EL (cell line): ENCODE measurements at places on chromosomes 12 and 14.
A peak's percentile ranks its signal among the peaks of the same experiment; 100 is the strongest.

GRCh38 chr12:53489242-53489864 is 9.9 kb downstream of the MAP3K12 start:
- DNase-seq: no peak

GRCh38 chr14:105073720-105074600 is 8.7 kb upstream of the GPR132 start:
- no peak for DNase-seq

- DNase-seq: no peak
Observed at GRCh38 chr12:47602325-47602724, 103.5 kb downstream of the RPAP3 start.

GRCh38 chr14:72275242-72275641 is 343.0 kb downstream of the RGS6 start:
- DNase-seq: no peak

DNA sequence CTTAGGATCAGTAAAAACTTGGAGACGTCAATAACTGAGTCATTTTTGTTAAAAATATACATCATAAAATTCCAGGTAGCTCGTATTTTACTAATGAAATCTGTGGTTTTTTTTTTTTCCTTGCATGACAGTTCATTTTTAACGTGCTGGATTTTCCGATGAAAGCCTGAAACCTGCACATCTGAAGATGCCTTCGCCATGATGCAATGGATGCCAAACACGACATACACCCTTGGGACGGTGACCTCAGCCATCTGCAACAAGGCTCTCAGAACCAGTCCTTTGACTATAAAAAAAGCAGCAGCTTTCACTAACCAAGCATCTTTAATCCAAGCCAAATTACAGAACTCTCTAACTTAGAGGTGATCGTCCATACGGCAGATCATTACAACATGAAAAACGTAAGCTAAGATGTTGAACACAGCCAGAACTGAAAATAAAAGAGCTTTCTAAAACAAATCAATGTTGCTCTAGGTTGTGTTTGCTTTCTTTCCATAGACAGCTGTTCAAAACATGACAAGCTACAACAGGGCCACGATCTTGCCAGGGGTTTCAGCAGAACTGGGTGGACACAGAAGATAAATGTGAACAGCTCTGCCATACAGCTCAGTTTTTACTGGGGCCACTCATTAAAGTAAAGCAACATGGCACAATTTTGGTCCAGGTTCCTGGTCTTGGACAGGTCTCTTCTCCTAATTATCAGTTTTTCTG is 7.8 kb downstream of the NIN start:
- DNase-seq: no peak

GRCh38 chr14:82398256-82398655 is 864.6 kb upstream of the SEL1L start:
- DNase-seq: no peak

GRCh38 chr12:16136219-16136988 is 141.1 kb downstream of the SLC15A5 start:
- DNase-seq: no peak

- no peak for DNase-seq
Observed at GRCh38 chr12:116188581-116188980, 88.9 kb downstream of the MED13L start.

DNA sequence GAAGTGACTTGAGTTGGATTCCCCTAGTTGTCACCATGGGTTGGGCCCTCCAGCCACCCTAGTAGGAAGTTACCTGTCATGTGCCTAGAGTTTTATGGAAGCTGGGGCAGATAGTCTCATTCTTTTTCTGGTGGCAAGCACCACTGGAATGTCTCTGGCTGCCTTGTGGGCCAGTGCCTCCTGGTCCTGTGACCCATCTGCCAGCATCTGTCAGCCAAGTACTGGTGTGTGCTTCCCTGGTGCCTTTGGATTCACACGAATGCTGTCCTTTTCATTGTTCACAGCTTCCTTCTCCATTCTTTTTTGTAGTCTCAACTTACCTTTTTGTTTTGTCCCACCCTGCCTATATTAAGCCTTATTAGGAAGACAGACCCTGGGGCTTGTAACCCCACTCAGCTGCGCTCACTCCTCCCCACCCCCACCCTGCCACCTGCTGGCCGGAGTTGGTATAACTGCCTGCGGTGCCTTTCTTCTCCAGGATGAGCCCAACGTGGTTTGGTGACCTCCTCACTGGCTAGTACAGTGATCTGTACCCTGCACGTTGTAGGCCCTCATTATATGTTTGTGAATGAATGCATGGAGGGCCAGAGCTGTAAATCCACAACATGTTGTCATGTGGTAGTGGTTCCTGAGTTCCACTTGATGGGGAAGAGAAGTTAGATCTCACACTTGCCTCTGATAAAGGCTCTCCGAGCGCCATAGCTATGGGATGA is 125.7 kb downstream of the TSPAN9 start:
- DNase-seq: peak; percentile 46

- no peak for DNase-seq
Observed at GRCh38 chr12:57210926-57211692, 5.5 kb upstream of the NXPH4 start.

GRCh38 chr14:61409782-61410181 is 88.4 kb downstream of the PRKCH start:
- DNase-seq: no peak

DNA sequence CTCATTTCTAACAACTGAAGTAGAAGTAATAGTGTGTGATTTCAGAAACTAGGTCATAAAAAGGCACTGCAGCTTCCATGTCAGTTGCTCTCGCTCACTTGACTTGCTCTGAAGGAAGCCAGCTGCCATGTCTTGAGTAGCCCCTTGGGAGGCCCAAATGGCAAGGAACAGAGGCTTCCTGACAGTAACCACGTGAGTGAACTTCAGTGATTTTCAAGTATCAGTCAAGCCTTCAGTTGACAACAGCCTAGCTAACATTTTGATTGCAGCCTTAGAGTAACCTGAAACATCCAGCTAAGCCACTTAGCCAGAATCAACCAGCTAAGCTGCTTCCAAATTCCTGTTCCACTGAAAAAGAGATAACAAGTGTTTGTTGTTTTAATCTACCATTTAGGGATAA is 26.7 kb downstream of the TOGARAM1 start:
- DNase-seq: no peak

DNA sequence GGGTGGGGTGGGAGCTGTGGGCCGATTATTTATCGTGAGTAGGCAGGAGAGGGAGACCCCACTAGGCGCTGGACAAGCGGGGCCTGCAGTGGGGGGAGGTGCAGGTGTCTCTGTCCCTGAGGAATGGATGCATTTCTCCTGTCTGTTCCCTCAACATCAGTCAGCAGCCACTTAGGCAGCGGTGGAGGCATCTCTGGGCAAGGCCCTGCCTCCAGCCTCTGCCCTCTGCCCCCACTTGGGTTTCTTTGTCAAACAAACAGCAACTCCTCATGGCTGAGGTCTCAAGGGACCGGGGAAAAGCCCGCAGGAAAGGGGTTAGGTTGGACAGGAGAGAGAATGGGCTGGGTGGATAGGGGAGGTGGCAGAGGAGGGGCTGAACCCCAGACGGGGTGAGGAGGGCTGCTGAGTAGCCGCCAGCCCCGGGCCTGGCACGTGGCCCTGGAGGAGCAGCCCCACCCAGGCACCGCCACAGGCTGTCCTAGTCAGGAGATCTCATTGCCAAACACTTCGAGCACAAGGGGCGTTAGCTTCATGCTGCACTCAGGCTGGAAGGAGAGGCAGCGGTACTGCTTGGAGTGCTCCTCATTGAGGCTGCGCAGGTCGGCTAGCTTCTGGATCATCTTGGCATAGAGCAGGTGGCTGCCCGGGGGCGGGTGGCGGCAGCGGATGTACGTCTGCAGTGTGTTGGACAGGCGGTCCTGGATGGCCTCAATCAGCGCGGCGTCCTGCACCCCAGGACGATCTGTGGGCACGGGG is 24.7 kb upstream of the HDAC7 start:
- no peak for DNase-seq

GRCh38 chr14:66099451-66099850 is 386.7 kb upstream of the CCDC196 start:
- no peak for DNase-seq

DNA sequence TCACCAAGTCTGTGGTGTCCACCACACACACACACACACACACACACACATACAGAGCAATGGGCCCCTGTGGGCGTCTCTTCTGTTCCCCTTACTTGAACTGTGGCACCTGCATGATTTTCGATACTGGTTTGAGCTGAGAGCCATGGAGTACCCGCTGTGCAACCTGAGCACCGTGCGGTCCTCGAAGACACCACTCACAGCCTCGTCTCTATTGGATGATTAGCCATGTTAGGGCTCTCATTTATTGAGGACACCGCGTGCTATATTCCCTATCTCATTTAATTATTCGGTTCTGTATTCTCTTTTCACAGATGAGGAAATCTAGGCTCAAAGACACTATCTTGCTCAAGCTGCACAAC is 623 bp upstream of the C14orf132 start:
- no peak for DNase-seq

- peak; percentile 61 for DNase-seq
Observed at GRCh38 chr12:113247123-113248050, 26.1 kb downstream of the TPCN1 start.

DNA sequence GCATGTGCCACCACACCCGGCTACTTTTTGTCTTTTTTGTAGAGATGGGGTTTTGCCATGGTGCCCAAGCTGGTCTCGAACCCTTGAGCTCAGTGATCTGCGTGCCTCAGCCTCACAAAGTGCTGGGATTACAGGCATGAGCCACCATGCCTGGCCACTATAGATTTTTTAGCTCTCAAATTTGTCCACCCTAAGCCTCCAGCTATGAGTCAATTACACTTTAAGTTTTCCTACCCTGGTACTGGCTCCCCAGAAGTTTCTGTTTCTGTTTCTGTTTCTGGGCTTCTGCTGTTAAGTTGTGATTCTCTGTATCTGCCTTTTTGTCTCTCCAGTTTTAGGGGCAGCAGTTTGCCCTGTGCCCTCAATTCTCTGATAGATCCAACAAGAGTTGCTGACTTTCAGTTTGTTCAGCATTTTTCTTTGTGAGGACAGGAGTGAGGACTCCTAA is 4.4 kb upstream of the TINF2 start:
- DNase-seq: peak; percentile 40

GRCh38 chr14:54446161-54446693 is 5.1 kb upstream of the CNIH1 start:
- DNase-seq: no peak

- no peak for DNase-seq
Observed at GRCh38 chr12:4960030-4960429, 50.3 kb downstream of the KCNA1 start.

DNA sequence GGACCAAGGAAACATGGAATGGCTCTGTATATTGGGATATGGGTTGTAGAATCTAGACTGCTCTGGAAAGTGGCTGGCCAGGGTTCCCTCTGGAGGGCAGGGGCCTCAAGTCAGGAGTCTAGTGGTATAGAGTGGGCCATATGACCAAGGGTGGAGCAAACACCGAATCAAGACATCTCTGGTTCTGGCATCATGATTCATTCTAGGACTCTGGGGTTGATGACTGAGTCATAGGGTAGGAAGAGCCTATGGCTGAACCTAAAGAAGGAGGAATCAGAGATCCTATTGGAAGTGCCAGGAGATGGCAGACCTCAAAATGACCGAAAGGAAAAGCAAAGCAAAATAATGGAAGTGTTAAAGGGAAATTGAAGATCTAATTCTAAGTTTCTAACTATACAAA is 356.4 kb upstream of the PRICKLE1 start:
- DNase-seq: no peak

DNA sequence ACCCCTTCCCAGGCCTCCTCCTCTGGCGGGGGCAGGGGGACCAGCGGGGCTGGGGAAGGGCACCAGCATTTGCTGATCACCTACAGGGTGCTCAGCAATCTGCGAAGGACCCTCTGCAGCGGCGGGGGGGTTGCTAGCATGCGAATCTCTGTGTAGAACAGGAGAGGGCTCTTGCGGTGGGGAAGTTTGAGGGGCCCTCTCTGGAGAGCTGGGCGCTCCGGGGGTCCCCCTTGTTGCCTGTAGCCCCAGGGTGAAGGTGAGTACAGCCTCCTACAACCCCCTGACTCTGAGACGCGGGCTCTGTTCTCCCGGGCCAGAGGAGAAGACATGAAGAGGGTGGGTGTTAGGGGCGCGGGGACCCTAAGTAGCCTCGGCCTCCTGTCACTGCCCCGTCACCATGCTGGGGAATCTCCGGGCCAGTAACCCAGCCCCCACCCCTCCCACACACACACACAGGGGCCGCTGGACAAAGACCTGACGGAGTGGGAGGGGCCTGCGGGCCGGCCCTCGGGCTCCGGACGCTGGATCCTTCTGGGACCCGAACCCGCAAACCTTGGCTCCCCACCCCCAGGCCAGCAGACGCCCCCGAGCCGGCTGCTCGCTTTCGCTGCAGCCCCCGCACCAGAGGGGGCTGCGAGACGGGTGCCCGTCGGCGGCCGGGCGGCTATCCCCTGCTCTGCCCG is 734 bp downstream of the FIGNL2 start:
- no peak for DNase-seq

- peak; percentile 48 for DNase-seq
Observed at GRCh38 chr12:32183650-32184049, 77.0 kb downstream of the BICD1 start.

DNA sequence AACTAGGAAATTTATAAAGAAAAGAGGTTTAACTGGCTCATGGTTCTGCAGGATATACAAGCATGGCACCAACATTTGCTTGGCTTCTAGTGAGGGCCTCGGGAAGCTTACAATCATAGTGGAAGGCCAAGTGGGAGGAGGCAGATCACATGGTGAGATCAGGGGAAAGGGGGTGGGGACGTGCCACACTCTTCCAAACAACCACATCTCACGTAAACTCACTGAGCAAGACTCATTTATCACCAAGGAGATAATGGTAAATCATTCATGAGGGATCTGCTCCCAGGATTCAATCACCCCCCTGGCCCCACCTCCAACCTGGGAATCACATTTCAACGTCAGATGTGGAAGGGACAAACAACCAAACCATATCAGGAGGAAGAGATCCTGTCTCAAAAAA is 35.8 kb downstream of the NUMB start:
- DNase-seq: no peak

DNA sequence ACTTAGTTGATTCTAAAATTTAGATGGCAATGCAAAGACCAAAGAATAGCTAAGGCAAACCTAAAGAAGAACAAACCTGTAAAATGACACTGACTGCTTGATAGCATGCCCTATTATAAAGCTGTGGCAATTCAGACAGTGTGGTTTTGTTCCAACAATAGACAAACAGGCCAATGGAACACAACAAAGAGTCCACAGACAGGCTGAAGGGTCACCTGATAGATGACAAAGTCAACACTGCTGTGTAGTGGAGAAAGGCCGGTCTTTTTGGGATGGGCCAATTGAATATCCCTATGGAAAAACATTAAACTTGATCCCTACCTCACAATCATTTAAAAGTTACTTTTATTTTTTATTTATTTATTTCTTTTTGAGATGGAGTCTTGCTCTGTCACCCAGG is 33.8 kb upstream of the SLC25A3 start:
- no peak for DNase-seq
